AG20443 (cell line): ENCODE measurements at places on chromosomes 7 and 10.

DNA sequence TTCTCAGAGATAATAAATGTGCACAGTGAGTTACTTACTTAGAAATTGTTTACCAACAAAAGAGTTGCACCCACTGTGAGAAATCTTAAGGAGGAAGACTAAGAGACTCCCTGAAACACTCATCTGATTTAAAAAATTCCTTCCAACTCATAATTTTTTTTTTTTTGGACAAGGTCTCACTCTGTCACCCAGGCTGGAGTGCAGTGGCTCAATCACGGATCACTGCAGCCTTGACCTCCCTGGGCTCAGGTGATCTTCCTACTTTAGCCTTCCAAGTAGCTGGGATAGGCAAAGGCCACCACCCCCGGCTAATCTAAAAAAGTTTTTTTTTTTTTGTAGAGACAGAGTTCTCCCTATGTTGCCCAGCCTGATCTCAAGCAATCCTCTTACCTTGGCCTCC lies 36.0 kb downstream of the MALSU1 start:
- DNase-seq: no peak

DNA sequence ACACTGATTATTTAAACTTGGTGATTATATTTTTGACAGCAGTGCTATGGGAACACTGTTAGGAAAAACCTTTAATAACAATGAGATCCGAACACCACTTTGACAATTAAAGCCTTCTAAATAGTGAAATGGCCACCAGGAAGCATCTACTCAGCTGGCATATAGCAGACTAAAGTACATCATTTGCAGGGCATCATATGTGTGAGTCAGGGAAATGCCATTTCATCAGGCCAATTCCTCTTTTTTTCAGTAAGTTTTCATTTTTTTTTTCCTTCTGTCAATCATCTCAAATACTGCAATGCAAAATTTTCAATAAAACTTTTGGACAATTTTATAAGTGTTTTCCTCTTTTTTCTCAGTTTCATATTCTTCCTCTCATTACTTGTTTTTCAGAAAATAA lies 521.4 kb upstream of the SEMA3D start:
- no peak for DNase-seq

GRCh38 chr10:121248266-121248665 lies 350.0 kb downstream of the FGFR2 start:
- no peak for DNase-seq

- DNase-seq: no peak
Measured at GRCh38 chr10:22684699-22685098, 29.7 kb downstream of the PIP4K2A start.

DNA sequence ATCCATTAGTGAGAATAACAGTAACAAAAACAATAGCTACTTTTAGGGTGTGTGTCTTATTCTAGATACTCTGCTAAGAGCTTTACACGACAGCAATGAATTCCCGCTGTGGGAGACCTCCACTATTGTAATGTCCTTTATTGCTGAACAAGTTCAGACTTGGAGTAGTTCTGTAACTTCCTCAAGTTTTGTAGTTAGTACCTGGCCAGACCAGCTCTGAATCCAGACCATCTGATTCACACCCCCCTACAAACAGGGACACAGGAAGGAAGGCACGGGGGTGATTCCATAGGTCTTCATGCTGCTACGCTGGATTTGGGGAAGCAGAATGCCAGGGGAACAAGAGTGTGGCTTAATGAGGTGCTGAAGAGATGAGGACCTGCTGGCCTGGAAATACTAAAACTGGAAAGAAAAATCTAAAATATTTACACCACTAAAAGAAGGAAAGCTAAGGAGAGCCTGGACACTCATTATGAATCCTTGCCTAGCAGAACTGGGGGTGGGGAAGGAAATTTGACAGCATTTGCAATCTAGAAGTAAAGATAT lies 194.6 kb upstream of the TMEM72 start:
- DNase-seq: no peak

DNA sequence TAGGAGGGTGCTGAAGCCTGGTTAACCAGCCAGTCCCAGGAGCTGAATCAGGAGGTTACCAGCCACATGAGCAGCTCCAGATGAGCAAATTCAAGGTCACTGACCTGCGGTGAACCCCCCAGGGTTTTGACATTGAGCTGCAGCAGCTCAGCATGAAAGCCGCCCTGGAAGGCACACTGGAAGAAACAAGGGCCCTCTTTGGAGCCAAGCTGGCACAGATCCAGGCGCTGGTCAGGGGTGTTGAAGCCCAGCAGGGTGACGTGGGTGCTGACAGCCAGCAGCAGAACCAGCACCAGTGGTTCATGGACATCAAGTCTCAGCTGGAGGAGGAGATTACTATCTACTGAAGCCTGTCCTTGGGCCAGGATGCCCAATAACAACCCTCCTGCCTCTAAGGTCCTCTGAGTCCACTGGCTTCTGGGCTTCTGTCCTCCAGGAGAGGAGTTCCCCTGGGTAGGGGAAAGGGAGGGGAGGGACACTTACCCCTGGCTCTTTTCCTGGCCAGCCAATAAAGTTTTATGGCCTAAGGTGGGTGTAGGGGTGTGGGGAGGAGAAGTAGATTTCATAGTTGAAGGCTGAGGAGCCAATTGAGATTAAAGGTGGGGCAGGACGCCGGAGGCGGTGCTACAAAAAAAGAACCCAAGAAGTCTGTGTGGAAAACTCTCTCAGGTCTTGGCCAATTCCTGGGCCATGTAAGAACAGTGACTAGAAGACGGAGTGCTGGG lies 29.4 kb upstream of the ATOH7 start:
- no peak for DNase-seq
